ENCODE measurements at places on chromosomes 1 and 21.

GRCh38 chr21:39022466-39022862 lies 160.8 kb downstream of the PSMG1 start:
- no peak for DNase-seq

DNA sequence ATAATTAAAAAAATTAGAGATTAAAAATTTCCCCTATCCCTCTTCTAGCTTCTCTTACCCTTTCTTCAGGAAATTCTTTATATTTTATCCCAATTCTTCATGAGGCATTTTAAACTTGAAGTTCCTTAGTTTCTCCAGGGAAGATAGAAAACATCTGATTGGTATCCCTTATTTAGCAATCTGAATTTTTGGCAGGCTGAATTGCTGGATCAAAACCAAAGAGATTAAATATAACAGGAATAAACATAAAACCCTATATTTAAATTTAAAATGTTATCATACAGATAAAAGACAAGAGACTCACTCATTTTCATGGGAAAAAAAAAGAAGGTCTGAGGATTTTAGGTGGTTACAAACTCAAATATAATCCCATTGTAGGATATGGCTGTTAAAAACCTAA lies 204.2 kb downstream of the CHRM3 start:
- no peak for DNase-seq

- no peak for DNase-seq
Observed at GRCh38 chr1:232579466-232579865, 50.5 kb downstream of the SIPA1L2 start.

DNA sequence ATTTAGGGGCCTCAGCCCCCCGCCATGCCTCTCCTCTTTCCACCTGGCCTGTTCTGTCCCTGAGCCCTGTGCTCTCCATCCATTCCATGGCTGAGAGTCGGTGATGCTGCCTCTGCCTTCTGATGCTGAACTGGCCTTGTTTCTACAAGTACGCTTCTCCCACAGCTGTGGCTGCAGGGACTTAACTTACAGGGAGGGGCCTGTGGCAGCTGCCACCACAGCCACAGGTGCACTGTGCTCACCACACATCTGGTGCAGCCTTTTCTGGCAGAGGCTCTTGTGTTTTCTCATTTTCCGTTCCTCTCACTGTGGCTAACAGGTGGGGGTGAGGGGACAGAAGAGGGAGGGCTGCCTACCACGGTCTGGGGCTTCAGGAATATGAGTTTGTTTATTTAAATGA lies 4.2 kb downstream of the FMO1 start:
- no peak for DNase-seq

DNA sequence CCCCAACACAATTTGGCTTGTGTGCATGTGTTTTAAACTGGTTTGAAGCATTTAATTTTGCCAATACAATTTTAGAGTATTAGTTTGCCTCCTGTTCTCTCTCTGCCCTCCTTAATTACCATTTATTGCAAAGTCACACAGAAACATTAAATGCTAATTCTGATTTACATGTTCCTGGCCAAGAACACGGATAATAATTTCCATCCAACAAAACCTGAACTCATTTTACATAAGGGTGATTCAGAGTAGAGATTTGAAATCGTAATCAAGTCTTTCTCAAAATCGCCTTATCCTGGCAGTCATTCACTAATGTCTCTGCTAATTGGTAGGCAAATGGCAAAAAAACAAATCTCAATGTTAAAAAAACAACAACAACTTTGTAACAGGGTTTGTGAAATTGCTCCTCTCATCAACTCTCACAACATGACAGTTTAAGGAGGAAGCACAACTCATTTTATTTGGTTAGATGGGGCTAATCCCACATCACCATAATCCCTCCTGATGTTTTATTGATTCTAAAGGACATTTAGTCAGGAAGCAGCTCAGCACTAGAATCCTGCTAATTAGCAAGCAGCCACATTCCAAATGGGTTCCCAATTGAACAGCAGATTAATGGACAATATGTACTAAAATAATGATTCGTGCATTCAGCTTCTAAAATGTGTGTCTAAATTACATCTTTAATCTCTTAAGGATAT lies 55.9 kb downstream of the C1orf87 start:
- DNase-seq, result no peak

DNA sequence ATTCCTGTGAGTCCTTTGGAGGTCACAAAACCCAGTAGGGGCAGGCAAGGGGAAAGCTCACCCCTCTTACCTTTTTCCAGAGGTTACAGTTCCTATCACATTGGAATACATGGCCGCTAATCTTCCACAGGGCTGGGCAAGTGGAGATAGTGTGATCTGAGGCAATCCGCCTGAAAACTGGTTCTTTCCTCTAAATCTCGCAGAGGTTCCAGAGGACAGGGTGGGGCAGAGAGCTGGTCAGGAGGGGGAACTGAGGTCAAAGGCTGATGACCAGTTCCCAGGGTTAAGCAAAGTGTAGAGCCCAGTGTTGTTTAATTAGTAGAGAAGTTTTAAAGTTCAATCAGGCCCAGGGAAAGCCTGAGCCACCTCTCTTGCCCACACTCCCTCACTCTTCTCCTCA lies at the start of gene SERPINC1:
Gene SERPINC1 (minus strand): TSS at position 179 of the 400 bp plus-strand sequence. CDS start 68 bp downstream, at position 111.
- no peak for DNase-seq

DNA sequence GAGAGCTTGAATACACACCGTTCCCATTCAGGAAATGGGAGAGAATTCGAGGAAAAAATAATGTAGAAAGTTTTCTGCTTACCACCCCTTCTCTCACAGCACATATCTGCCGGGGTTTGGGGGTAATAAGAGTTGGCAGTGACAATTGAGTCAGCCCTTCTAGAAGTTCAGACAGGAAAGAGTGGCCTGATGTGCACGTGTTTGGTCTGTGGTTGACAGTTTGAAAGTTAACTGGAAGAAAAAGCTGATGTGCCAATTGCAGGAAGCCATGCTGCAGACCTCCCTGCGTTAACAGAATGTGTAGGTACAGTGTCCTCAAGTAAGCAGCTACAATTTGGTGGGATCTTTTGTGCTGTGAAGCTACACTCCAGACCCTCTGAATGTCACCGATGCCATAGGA lies 50.9 kb downstream of the DHX9 start:
- no peak for DNase-seq

GRCh38 chr1:246527402-246528088 lies 20.5 kb upstream of the SMYD3 start:
- DNase-seq, result peak; percentile 78

DNA sequence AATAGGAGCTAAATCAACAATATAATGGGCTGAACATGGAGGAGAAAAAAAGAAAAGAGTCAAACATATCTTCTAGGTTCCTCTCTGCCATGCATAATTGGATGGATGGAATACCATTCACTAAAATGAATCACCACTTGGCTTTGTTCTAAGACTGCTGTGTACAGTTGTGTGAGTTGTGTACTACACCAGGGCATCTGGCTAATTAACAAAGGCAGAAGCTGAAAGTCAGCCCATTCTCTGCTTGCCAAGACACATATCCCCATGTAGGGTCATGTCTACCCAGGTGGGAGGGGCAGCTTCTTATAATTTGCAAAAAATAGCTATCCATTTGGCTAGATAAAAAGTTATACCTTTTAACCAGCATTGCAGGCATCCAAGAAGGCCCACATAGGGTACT lies 21.0 kb downstream of the JUN start:
- no peak for DNase-seq

DNA sequence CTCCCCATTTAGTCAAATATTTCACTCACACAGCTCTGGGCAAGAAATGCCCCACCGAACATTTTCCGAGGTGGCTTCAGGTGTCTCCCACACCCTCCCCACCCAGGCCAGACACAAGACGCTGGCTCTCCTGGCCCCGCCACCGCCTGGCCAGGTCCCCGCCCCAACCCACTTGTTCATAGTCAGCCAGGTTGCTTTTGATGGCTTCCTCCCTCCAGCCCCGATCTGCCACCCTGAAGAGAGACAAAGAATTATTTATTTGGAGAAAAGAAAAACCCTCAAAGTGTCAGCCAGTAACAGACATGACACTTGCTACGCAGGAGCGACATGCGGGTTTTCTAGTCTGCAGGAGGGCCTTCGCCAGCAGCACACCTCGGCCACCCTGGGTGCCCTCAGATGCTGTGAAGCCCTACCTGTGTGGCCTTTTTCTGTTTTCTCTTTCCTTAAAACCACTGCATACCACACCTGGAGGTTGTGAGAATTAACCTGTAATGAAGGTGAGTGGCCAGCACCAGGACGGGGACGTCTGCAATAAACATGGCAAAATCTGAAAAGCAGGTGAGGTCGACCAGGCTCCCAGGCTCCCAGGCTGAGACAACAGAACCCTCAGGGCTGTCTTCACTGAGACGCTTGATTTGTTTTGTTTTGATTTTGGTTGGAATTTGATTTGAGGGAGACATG lies 27.2 kb downstream of the SSBP3 start:
- DNase-seq, result no peak

GRCh38 chr1:165697491-165697880 lies 876 bp downstream of the ALDH9A1 start:
- DNase-seq, result no peak

- no peak for DNase-seq
Observed at GRCh38 chr1:199646761-199647160, 380.7 kb upstream of the NR5A2 start.

- no peak for DNase-seq
Observed at GRCh38 chr1:67446893-67447292, 16.7 kb upstream of the SERBP1 start.
